ENCODE measurements at places on chromosomes 16 and 17. TPM values are rescaled to one million over a fixed set of nuclear protein-coding genes. Genes with fewer than 3 reads are reported as not detected.

The NOTUM gene
- 0.89 TPM for total RNA-seq

The CASKIN2 gene
- 17.7 TPM for total RNA-seq

The CCDC144A gene
- 1.9 TPM for total RNA-seq

The KRT40 gene
- total RNA-seq = 12.3 TPM

GRCh38 chr16:67641779-67642708 lies 2.9 kb upstream of the CARMIL2 start:
- DNase-seq = no peak

DNA sequence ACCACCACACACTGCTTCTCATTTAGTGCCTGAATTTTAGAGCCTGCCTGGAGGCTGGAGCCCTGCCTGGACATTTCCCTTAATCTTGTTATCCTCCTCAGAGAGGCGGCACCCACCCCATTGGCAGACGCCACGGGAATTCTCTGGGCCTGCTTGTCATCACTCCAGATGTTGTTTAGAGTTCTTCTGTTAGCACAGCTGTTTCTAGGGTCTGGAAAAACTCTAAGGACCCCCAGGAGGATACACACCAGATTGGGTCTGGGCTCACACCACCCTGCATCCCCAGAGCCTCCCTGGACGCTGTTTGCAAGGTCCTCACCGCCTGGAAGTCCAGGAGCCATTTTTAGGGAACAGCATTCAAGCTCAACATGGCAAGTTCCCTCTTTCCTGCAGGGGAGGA lies 565 bp upstream of the XAF1 start:
- no peak for DNase-seq
